Renal pelvis (tissue), 12 donors: ENCODE measurements at places on chromosomes 13 and 19.

DNA sequence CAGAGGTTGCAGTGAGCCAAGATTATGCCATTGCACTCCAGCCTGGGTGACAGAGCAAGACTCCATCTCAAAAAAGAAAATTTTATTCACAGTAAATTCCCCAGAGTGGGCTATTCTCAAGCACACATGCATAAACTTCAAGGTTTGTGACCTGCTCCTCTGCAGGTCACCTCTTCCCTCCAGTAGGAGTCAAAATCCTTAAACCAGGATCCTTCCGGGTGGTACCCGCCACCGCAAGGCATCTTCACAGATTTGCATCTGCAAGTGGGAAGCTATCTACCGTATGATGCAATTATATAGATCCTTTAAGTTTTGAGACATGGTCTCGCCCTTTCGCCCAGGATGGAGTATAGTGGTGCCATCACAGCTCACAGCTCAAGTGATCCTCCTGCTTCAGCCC is 3.0 kb upstream of the ECH1 start:
- no peak for DNase-seq

DNA sequence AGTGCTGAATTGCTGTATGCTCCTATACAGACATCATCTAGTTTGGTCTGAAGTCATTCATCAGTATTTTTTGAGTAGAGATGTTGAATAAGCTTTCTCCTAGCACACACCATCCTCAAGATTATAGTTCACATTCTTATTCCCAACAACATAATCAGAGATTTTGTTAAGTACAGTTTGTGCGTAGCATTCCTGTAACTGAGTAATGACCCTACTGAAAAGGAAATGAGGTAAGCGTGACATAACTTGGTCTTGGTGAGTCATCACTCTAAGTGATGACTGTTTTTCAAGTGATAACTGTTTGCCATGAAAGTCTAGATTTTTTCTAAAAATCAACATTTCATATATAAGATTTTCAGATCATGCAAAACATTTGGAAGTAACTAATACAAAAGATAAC is 18.5 kb upstream of the FAM216B start:
- no peak for DNase-seq

DNA sequence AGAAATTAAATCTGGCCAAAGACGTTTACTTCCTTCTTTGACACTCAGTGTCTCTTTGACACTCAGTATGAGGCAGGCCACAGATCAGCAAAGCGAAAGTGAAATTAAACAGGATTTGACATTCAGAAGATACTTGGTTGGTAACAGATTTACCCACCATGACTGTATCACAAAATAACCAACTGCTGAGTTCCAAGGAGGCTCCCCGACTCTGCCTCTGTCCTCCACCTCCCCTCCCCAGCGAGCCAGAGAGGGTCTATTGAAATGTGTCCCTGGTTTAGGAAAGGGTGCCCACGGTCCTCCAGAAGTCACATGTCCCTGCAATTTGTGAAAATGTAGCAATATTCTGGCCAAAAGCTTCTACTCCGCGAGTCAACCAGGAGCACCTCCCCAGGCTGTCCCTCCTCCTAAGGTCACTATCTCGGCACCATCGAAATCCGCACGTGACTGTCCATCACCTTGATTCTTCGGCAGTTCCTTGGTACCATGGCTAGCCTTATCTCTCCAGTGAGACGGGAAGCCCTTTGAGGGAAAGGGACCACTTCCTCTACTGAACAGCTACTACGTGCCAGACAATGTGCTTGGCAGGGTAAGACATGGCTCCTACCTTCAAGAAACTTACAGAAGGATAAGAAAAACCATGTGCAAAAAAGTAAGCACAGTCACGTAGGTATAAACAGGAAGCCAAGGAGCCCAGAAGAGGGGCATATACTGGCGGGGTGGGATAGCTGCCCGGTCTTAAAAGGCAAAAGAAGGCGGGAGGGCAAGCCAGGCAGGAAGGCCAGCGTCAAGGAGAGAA is 1.5 kb downstream of the N4BP2L1 start:
- no peak for DNase-seq

DNA sequence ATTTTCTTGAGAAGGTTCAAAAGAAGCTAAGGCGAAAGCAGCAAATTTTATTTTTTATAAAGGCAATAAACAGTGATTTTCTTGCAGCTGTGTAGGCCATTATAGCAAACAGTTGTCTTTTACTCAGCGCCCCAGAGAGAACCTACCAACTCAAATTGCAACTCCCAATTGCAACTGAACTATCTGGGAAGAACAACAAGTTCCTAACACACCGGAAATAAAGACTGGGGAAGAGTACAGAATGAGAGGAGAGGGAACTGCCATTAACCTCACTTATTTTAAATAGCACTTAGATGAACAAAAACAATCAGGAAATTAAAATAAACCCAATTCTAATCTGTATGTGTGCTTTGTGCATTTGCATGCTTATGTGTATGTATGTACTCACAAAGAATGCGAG is 171.1 kb downstream of the KCTD12 start:
- no peak for DNase-seq
